ENCODE measurements at places on chromosomes 1 and 21.
A peak's percentile ranks its signal among the peaks of the same experiment; 100 is the strongest.

DNA sequence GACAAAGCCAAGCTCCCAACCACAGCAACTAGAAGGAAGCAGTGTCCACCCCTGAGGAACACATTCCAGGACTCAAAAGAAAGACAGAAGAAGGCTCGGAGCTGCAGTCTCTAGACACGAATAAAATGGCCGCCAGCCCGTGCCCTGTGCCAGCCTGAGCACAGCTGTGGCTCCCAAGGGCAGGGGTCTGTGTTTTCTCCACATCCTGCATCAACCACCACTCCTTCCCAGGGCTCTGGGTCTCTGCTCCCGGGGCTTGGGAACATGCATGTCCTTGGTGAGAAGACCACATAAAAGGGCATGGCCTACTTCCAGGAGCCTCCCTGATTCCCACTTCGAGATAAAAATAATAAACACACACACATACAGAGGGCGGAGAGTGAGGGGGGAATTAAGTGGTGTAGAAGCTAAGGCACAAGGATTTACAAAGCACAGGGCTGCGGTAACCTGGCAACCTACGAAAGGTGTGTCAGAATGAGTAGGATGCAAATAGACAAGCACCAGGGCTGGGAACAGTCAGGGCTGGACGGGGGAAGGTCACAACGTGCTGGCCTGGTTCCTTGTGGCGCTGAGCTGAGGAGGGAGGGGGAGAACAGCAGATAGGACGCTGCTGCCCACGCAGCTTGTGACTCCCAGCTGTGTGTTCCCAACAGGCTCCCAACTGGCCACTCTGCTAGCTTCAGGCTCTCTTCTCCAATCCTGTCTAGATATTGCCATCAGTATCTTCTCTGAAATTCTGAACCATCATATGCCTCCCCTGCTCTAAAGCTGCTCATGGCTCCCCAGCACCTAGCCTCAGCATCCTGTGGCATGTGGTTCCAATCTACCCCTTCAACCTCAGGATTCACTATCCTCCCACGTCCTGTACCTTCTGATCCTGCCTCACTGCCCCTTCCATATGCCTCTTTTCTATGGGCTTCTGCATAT lies 72.5 kb downstream of the CD34 start:
- no peak for DNase-seq

DNA sequence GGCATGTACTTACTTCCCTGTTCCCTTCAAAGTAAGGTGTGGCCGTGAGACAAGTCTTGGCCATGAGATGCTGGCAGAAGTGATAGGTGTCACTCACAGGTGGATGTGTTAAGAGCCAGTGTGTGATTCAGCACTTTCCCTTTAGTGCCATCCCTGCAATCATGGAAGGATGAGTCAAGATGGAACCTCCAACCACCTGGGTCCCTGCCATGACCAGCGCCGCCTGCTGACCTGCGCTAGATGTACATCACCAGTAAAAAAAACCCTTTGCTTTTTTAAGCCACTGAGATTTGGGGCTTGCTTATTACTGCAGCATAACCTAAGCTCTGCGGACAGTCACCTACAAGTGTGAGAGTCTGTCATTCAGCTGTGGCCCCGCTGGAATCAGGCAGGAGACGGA lies 71.7 kb downstream of the TOMM20 start:
- DNase-seq, result no peak

GRCh38 chr1:66556161-66556611 lies 22.2 kb downstream of the SGIP1 start:
- DNase-seq, result peak; percentile 90

DNA sequence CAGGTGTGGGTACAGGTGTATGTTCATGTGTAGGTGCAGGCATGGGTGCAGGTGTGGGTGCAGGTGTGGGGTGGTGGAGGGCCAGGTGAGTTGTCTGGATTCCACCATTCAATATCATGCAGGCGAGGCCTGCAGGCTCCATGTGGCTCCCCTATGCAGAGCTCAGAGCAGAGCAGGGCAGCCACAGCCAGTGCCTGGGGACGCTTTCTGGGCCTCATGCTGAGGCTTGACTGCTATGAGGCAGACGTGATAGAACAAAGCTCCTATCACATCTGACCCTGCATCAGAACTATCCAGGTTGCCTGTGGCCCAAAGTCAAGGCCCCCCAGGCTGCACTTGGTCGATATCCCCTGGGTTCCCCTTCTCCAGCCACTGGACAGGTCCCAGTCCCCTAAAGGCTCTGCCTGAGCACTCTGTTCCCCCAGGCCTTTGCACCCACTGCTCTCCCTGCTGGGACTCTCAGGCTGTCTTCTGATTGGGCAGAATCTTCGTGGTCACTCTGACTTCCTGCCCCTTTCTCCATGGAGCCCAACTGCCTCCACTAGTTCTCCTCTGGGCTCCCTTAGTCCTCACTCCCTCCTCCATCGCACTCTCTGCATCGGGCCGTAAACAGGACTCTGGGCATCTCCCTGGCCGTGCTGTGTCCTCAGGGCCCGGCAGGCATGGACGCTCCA lies 78.6 kb upstream of the ACTL8 start:
- DNase-seq, result no peak

GRCh38 chr1:207833381-207833780 lies 77.5 kb downstream of the CD34 start:
- no peak for DNase-seq

- no peak for DNase-seq
Measured at GRCh38 chr1:9195651-9196050, 38.9 kb upstream of the H6PD start.

GRCh38 chr1:93846206-93846991 lies 32.6 kb downstream of the DNTTIP2 start:
- peak; percentile 88 for DNase-seq

DNA sequence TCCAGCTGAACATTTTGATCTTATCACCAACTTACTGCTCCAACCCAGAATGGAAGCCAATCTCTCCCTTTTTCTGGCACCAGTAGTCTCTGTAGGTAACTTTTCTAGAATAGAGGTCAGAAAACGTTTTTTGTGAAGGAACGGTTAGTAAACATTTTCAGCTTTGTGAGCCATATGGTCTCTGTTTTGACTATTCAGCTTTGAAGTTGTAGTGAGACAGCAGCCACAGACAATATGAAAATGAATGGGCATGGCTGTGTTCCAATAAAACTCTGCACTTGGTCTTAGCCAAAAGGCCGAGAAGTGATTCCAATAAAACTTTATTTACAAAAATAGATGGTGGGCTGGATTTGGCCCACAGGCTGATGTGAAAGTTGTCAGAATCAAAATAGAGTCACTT lies 28.9 kb downstream of the MAP10 start:
- DNase-seq, result no peak

DNA sequence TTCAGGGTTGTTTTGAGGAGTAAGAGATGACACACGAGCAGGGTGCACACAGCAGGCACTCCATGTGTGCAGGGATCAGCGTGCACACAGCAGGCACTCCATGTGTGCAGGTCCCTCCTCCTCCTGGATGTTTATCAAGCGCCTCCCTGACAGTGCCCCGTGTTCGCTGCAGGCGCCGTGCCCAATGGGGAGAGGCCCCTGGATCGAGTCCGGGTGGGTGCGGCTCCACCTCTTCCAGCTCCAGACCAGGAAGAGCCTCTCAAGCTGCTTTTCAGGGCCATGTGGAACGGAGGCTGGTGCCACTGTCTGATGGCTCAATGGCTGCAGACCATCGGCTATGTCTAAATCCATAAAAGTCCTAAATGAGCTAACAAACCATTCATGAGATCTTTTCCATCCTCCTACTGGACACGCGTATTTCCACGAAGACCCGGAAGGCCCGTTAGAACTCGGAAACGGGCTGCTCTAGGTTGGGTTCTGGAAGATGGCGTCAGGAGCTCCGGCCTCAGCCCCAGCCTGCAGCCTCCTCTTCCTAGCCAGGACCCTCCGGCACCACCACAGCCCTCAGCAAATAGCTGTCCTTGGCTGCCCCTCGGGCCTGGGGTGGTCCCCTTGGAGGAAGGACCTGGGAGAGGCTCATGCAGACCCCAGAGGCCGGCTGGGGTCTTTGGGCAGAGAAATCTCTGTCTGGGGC lies 36.0 kb downstream of the RRP1 start:
- no peak for DNase-seq

DNA sequence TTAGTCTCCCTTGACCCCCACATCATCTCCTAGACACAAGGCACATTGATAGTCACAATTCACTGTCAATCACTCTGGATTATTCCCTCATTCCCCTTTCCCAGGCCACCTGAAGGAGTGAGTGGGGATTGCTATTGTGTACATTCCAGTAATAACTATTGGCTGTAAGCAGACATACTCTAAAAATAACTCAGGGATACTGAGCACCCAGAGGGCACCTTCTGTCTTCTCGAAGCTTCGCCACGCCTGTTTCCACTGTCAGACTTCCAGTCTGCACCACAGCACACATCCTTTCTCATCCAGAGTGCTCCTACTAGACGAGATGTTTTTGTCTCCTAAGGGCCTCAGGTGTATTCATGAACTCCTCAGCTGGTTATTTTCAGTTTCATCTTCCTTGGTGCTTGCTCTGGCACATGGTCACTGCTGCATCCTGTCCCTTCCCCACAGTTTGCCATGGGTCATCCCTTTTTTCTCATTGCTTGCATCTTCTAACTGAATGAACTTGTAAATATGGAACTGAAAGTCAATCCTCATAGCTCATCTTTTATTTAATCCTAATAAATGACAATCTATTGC lies 848 bp upstream of the APOBEC4 start:
- DNase-seq, result peak; percentile 19

DNA sequence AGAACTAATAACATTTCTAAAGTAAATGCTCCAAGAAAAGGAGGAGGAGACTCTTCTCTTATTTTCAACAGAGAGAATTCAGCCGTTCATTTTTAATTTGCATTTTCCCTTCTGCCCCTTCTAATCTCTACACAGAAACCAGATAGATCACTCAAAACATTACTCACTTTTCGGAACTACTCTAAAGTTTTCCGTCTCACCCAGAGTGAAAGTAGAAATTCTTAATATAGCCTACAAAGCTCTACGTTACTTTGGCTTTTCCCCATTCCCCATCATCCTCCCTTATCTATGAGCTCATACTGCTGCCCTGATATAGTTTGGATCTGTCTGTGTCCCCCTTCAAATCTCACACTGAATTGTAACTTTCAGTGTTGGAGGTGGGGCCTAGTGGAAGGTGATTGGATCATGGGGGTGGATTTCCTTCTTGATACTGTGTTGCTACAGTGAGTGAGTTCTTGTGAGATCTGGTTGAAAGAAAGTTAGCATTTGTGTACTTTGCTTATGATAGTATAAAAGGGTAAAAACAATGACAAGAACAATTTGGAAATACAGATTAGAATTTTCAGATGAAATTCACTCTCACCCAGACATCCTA lies 188.2 kb downstream of the AMY1C start:
- no peak for DNase-seq

- peak; percentile 65 for DNase-seq
Measured at GRCh38 chr1:6205849-6206519, at the start of gene RNF207. Gene RNF207 (plus strand): TSS chr1:6206119. CDS start chr1:6206536, 417 bp downstream.
